ENCODE measurements at places on chromosomes 7 and 10.

GRCh38 chr7:143393267-143394041 is 12.3 kb downstream of the ZYX start:
- no peak for DNase-seq

- DNase-seq, result no peak
Measured at GRCh38 chr7:124460555-124460954, 305.0 kb downstream of the GPR37 start.

DNA sequence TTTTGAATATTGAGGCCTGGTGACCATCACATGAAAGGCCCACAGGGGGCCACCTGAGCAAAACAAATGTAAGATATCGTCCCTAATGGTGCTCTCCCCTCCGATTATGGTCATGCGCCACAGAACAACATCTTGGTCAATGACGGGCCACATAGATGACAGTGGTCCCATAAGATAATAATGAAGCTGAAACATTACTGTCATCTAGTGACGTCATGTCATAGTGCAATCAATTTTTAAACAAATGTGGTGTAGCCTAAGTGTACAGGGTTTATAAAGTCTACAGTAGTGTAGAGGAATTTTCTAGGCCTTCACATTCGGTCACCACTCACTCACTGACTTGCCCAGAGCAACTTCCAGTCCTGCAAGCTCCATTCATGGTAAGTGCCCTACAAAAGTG is 36.8 kb downstream of the JCAD start:
- DNase-seq, result no peak

DNA sequence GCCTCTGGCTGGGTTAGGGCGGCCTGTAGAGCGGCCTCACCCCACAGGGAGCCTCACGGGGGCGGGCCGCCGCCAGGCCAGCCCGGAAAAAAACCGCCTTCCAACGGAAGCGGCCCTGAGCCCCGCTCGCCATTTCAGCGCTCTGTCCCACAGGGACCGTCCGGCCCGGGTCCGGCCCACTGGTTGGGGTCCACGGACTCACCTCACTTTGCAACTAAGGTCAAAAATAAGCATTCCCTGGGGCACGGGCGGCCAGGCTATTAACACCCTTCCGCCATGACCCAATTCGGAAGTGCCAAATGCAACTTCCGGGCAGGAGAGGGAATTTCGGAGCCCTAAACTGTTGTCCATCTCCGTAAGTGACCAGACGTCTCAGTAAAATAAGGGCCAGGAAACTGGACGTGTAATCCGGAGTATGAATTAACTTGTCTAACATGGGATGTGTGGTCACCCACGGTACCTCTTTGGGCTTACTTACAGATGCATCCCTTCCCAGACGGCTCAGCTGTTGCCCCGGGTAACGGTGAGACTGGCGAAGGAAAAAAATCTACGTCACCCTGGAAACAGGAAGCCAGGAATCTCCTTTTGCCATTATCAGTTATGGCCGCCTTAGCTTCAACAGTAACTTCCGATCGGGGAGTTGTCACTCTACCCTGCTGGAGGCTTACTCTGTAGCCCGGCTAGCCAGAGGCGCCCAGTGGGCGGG is at the start of gene BBIP1:
TSS of gene BBIP1 (minus strand) at position 538 of the 706 bp plus-strand sequence. CDS start 1,023 bp downstream, outside the sequence.
- DNase-seq, result no peak

GRCh38 chr10:124627866-124628675 is 116.1 kb downstream of the FAM53B start:
- DNase-seq, result no peak

DNA sequence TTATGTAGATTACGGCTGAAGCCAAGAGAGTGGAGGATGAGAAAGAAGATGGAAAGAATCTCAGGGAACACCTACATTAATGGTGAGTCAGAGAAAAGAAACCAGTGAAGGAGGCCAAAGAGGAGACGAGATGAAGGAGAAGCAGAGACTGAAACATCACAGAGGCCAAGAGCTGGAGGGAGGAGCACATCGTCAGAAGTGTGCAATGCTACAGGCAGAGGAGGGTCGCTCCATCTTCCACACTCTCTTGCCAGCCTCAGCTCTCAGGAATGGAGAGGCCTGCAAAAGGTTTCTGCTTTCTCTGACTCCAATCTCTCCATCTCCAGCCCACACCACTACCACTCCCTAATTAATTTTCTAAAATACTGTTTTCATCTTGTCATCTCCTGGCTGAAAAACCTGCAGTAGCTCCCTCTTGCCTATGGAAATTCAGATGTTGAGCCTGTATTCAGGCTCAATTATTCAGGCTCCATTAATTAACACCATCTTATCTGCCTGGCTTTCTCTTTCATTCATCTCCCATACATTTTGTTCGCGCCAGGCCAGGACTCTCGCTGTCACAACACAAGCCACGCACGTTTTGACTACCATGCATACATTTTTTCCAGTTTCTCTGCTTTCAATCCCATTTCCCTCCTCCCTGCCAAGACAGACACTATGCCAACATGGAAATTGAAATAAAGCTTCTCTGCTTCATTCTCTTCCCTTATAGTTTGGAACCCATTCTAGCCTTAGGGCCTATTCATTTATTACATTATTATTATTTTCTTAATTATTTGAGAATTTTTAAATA is 165.8 kb downstream of the INHBA start:
- DNase-seq, result no peak
